H1 (cell line): ENCODE measurements at places on chromosomes 5 and 9.

GRCh38 chr5:138523406-138523805 lies 19.6 kb downstream of the ETF1 start:
- no peak for DNase-seq

- DNase-seq: no peak
Observed at GRCh38 chr9:84940294-84940693, 270.8 kb downstream of the NTRK2 start.

- no peak for DNase-seq
Observed at GRCh38 chr5:102231693-102232619, 64.1 kb downstream of the SLCO4C1 start.

GRCh38 chr5:53783624-53784228 lies 223.3 kb downstream of the NDUFS4 start:
- no peak for DNase-seq

GRCh38 chr5:81878333-81878732 lies 93.5 kb upstream of the ATG10 start:
- DNase-seq: no peak

DNA sequence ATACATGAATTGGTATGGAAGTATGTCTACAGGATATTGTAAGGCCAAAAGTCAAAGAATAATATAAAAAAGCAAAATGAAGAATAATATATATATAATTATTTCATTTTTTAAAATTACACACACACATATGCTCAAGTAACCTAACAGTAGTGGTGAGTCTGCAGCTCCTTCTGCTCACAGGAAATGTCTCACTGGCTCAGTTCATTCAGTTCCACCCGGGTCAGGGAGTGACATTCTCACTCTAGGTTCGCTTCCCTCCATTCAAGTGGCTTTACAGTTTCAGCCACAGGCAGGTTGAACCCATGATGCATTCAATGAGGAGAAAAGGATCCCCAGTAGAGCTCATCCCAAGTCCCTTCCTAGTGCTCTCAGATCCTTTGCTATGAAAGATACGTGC lies 90.8 kb downstream of the SUSD1 start:
- no peak for DNase-seq

DNA sequence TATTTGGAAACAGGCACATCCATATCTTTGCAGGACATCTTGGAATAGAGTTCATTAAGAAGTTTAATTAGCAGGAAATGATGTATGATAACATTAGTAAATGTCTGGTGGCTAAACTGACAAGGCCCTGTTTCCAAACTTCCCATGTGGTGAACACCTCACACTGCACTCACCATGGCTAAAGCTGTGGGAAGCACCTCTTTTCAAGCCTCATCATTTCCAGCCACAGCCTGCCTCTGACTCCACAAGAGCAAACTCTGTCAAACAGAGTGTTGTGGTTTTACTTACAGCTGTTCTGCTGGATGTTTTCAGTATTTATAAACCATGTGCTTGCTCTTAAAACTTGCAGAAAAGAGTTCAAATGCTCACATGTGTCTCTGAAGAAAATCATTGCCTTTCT lies 14.9 kb upstream of the NDUFB6 start:
- DNase-seq: no peak

DNA sequence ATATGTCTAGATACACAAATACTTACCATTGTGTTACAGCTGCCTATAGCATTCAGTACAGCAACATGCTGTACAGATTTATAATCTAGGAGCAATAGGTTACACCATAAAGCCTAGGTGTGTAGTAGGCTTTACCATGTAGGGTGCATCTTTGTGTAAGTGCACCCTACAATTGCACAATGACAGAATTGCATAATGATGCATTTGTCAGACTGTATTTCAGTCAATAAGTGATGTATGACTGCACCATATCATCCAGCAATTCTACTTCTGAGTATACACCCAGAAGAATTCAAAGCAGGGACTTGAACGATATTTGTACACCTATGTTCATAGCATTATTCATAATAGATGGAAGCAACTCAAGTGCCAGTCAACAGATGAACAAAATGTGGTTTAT lies 100.4 kb upstream of the SLC44A1 start:
- no peak for DNase-seq

GRCh38 chr9:95138474-95138873 lies 179.0 kb downstream of the FANCC start:
- no peak for DNase-seq

DNA sequence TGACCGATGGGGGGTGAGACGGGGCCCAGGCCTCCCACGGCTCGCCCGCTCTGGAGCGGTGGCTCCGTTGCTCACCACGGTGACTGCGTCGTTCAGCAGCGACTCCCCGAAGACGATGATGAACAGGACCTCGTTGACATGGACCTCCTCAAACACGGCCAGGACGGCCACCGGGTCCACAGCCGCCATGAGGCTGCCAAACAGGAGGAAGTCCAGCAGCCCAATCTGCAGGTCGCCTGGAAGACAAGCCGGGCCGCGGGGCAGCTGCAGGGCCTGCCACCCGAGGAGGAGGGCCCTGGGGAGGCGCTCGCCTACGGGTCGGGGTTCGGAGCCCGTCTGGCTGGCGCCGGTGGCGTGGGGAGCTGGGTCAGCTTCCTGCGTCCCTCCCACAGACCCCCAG lies 36.0 kb downstream of the SLC9A3 start:
- no peak for DNase-seq

- no peak for DNase-seq
Observed at GRCh38 chr5:40649463-40650030, 30.2 kb upstream of the PTGER4 start.

- DNase-seq: no peak
Observed at GRCh38 chr5:178514851-178515418, 75.3 kb downstream of the COL23A1 start.
